ENCODE measurements at places on chromosomes 1 and 21.

- DNase-seq: no peak
Measured at GRCh38 chr1:26690576-26691031, 5.2 kb upstream of the ARID1A start.

GRCh38 chr1:1599030-1599934, 653 bp downstream of the FNDC10 start:
- no peak for DNase-seq

GRCh38 chr1:21524686-21525339, 15.6 kb downstream of the ALPL start:
- no peak for DNase-seq

DNA sequence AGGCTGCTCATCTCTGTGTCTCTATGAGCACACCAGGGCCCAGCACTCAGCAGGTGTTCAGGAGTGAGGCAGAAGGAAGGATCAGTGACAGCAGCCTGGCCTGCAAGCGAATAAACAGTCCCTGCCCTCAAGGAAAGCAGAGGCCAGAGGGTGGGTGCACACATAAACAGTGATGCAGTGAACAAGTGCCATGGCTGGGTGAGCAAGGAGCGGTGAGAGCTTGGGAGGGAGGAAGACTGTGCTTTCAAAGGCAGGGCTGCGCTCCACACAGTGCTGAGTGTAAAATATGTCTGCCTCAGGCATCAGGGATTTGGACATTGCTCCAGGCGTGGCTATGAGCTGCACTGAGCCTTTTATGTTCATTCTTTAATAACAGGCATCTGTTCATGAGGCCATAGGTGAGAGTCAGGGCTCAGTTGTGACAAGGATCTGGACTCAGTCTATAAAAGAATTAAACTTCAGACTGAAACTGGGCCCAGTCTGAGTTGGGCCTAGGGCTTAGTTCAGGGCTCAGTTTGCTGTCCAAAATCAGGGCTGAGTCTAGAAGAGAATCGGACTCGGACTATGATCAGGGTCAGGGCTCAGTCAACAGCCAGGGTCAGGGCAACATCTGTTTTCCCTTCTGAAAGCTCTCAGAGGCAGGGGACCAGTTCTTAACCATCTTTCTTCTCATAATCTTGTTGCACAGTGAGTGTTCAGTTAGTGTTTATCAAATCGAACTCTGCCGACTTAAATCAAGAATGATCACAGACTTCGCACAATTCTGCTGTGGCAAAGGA, 213.7 kb downstream of the FOXD2 start:
- no peak for DNase-seq

DNA sequence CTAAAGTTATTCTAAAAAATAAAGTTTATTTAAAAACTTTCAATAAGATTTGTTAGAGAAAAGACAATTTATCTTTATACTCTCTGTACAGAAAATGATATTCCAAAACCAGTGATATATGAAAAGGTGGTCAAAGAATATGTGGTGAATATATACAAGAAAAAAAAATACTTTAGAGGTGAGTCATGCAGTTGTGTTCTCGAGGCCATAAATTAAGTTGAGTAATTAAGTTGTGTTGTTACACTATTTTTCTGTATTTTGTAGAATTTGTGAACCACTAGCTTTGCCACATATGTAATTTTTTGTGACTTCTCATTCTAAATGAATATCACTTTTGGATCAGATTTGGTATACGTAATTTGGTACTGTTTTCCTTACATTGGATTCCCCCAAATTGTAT, 23.6 kb upstream of the DUSP10 start:
- DNase-seq: peak; percentile 51

GRCh38 chr1:85573322-85573721, 7.2 kb upstream of the CCN1 start:
- DNase-seq: peak; percentile 51

GRCh38 chr1:85581802-85582686, 1.5 kb downstream of the CCN1 start:
- DNase-seq: peak; percentile 75

GRCh38 chr1:183986941-183987340, 50.6 kb downstream of the COLGALT2 start:
- no peak for DNase-seq

DNA sequence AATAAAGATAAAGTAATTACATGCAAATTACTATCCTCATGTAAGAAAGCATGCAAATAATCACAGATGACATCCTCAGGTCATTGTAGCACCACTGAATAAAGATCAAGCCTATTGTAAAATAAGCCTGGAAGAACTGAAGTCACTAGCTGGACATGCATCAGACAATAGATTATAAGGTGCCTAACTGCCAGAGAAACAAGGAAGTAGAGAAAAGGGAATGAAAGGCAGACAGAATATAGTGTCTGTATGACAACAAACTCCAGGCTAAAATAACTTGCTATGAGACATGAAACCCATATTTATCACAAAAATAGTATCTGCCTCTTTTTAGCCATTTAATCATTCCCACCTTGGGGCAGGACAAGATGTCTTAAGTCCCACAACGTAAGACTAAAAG, 108.7 kb downstream of the ENAH start:
- no peak for DNase-seq

GRCh38 chr1:910881-911721, 12.6 kb upstream of the SAMD11 start:
- DNase-seq: peak; percentile 81
